ENCODE measurements at places on chromosomes 12 and 14. TPM values are rescaled to one million over a fixed set of nuclear protein-coding genes. Genes with fewer than 3 reads are reported as not detected.

Gene NCKAP5L
- total RNA-seq = 12.9 TPM

Gene WNT1
- total RNA-seq = not detected

Gene SERPINA12
- total RNA-seq = not detected

Gene FGF23
- total RNA-seq = not detected

Gene IKZF4
- 0.12 TPM for total RNA-seq

DNA sequence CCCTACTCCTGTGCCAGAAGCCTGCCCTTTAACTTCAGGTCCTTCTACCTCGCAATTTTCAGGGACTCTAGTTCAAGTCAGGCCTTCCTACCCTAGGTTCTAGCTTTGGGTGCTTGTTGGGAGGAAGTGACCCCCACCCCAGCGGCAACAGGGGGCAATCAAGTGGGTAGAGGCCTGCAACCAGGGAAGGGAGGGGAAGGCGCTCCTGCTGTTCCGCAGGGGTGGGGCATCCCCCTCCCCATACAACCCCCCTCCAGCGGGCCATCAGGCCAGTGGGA, 204 bp upstream of the PRPH start:
- no peak for DNase-seq

DNA sequence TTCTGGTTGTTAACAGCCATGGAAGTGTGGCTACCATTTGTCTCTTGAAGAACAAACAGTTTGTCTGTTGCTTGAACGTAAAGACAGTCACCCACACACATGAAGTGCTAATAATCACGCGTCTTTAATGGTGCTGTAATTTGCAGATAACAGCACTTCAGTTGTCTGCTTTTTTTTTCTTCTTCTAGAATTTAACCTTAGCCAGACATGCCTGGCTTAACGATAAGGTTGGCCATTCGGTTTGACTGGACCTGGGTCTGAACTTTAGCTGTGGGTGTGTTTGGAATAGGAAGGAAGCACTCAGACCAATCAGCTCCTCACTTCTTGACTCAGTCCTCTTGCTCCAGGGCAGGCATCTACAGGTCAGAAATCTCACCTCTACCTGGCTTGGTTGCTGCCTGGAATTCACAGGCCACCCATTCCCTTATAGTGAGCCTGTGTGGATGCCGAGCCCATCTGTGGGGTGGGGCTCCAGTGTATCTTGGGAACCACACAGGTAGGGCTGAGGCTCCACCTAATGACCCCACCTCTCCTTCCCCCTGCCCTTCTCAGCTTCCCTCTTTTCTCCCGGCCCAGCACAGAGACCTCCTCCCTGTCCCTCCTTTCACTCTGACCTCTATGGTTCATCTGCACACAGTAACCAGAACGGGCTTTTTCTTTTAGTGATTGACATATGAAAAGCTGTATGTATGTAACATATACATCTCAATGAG, 246.4 kb upstream of the PWP1 start:
- no peak for DNase-seq

DNA sequence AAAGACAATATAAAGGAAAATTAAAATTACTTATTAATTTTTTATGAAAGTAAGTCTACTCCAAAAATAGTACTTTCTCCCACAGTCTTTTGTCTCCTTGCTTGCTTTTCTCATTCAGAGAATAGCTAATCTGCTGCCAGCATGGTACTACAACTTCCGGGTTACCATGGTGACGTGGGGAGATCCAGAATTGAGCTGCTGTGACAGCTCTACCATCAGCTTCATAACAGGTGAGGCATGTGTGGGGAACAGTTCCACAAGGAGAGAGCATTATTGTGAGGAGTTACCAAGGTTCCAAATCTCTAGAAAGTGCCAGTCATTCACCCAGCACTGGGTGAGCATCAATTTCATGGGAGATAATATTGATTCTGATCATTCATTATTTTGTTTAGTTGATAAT, 197.8 kb downstream of the PTPRO start:
- no peak for DNase-seq

GRCh38 chr12:15897433-15897832, 13.7 kb upstream of the DERA start:
- DNase-seq = no peak

DNA sequence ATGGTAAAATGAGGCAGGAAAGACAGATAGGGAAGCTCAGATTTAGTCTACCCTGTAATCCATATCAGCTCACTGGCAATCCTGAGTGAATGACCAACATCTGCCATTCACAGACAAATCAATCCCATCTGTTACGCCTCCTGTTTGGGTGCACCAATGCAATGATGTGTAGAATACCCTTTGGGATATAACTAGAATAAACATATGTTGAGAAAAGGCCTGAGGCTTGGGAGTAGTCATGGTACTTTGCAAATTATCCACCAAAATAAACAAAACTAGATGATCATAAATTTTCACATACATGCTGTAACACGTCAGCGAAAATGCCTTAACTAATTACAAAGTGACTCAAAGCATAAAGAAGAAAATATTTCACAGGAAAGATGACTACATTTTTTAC, 78.8 kb downstream of the KCNC2 start:
- DNase-seq = no peak

GRCh38 chr14:23360496-23360895, 4.5 kb downstream of the EFS start:
- peak; percentile 42 for DNase-seq

GRCh38 chr12:122980183-122981035, at the start of gene ARL6IP4:
Gene ARL6IP4, plus strand, starts transcription at chr12:122980681. Its CDS starts 459 bp downstream, at chr12:122981140.
- DNase-seq = peak; percentile 83

GRCh38 chr12:124743479-124744272, 120.0 kb downstream of the SCARB1 start:
- DNase-seq = no peak

DNA sequence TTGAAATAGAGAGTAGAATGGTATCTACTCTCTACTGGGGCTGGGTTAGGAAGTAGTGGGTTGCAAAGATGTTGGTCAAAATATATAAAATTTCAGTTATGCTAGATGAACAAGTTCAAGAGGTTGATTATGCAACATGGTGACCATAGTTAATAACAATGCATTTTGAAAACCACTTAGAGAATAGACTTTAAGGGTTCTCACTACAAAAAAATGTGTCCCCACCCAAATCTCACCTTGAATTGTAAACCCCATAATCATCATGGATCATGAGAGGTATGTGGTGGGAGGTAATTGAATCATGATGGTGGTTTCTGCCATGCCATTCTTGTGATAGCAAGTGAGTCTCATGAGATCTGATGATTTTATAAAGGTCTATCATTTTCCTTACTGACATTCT, 94.0 kb downstream of the C12orf50 start:
- no peak for DNase-seq
